ENCODE measurements at places on chromosomes 11 and 22. TPM values are rescaled to one million over a fixed set of nuclear protein-coding genes. Genes with fewer than 3 reads are reported as not detected.

DNA sequence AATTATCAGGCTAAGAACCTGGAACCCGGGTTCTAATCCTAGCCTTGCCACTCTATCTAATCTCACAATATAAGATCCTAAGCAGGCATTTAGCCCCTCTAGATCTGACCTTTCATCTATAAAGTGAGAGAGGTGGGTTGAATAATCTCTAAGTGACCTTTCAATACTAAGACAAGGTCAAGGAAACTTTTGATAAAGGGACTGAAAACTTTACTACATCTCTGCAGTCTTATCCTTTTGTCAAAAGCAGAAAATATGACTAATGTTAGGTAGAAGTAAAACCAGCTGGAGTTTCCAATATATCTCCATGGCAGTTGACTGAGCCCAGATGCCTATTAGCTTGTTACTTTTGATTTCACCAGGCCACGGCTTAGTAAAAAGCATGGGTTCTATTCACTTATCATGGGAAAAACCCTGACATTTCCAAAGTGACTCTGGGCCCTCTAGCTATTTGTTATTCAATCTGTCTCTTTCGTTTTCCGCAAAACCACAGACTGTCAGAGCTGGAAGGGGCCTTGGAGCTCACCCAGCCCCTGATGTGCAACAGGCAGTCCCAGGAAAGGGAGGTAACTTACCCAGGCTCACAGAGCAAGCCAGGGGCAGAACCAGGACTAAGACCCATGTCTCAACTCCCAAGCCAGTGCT lies 75.8 kb downstream of the RAB30 start:
- no peak for DNase-seq

DNA sequence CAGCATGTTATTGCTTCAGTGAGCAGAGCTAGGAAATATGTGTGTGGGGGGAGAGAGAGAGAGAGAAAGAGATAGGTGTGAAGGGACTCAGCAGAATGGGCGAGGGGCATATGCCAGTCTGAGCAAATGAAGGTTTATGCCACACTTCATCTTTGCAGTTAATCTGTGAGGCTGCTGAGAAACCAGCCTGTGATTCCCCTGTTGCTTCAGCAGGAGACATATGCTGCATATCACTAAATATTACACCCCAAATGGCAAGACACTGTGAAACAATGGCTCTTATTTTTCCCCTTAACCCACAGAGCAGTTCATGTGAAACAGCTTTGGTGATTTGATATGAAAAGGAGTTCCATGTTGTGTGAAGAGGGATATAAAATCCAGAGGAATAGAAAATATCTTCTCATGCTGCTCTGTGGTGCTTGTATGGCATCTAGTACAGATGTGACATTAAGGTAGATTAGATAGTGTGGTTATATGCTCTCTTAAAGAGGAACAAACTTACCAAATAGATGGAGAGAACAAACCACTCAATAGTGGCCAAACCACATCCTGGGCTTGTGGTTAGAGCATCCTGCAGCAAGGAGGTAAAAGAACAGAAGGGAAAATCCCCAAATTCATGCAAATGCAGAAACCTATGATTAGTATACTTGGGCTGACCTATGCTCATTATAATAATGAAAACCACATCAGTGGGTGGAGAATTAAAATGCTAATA lies 864.2 kb downstream of the FAM181B start:
- peak; percentile 88 for DNase-seq

Gene SPON1
- total RNA-seq, result 53.8 TPM

DNA sequence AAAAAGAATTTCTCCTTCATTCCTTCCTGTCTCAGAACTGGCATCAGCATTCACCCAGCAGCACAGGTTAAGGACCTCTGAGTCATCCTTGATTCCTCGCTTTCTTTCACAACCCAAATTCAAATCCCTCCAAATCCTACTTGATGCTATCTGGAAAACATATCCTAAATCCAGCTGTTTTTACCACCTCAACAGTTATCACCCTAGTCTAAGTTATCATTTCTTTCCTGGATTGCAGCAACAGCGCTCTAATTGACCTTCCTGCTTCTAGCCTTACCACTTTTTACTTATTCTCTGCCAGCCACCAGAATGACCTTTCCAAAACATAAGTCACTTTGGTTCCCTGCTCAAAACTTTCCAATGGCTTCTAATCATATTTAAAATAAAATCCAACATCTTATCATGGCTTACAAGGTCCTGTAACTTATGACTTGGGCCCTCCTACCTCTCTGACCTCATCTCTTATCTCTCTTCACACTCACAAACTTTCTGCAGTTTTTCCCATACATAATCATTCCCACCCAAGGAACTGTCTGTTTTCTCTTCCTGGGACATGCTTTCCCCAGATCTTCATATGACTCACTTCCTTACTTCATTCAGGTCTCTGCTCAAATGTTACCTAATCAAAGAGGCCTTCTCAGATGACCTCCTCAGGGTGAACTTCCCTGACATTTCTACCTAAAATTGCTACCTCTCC lies 119.4 kb downstream of the TTC28 start:
- no peak for DNase-seq

Gene SCGB1C1
- total RNA-seq, result not detected

Gene MYRF
- 61.9 TPM for total RNA-seq

GRCh38 chr22:25838960-25839741 lies 97.2 kb downstream of the MYO18B start:
- no peak for DNase-seq

Gene ADAMTS8
- total RNA-seq, result 0.85 TPM

Gene INSC
- 8.4 TPM for total RNA-seq

GRCh38 chr22:30445438-30446145 lies 20.0 kb downstream of the MTFP1 start:
- no peak for DNase-seq

Gene IFITM10
- total RNA-seq, result 3.2 TPM

Gene NUDT8
- total RNA-seq, result 41.2 TPM

DNA sequence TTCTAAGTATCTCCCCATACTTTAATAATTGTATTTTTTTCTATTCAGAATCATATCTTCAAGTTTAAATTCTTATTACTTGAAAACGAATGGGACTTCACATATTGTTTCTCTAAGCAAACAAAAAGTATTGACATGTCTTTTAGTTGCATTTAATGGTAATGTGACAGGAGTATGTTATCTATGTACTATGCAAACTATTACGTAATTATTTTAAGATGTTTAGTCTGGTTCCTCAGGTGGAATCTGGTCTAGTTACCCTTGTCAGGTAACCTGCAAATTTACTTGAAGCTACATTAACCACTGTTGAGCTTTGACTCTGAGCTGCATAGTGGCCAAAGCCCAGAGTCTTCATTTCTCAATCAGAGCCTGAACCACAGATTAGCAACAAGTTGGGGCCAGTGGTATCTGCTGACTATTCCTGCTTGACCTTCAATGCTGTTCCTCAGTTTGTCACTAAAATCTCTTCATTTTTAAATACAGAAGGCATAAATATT lies 110.6 kb downstream of the ATM start:
- no peak for DNase-seq

DNA sequence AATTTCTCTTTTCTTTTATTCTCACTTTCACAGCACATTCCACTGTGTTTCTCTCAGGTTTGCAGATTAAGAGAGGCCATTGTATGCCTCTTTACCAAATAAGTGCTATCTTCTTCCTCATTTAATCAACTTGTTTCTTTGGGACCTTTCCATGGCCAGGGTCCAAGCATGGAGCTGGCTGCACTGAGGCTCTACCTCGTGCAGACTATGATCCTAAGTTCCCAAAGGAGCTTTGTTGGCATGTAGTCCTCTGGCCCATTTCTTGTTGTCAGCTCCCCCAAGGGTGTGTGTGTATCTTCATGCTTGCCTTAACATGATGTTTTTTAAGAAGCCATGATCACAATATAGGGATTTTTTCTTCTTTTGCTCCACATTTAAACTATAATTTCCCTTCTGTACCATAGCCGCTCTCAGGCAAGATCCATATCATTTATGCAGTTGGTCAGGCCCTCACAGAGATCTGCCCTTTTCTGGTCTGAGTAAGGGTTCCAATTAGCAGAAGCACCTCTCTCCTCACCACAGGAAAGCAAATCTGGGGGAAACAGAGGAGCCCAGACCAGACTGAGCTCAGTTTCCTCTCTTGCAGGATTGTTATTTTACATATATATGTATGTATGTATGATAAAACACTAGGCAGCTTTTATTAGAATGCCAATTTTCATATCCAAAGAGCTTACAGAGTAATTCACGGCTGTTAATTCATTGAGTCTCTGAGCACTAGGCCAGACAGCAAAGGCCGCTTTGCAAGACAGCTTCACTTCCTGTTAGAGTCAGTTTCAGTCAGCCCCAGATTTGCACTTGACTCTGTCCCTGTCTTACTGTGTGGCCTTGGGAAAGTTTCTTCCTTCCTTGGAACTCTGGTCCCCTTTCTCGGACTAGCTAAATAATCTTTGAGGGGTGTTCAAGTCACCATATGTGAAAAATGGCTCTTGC lies 34.3 kb downstream of the CYB5R2 start:
- DNase-seq, result no peak

- DNase-seq, result no peak
These were observed 621.2 kb upstream of the CHORDC1 start for GRCh38 chr11:90844041-90844440.

- peak; percentile 86 for DNase-seq
These were observed at the start of gene CCND1 for GRCh38 chr11:69640995-69641581. Gene CCND1, plus strand, starts transcription at chr11:69641156. Its CDS starts 158 bp downstream, at chr11:69641314.

DNA sequence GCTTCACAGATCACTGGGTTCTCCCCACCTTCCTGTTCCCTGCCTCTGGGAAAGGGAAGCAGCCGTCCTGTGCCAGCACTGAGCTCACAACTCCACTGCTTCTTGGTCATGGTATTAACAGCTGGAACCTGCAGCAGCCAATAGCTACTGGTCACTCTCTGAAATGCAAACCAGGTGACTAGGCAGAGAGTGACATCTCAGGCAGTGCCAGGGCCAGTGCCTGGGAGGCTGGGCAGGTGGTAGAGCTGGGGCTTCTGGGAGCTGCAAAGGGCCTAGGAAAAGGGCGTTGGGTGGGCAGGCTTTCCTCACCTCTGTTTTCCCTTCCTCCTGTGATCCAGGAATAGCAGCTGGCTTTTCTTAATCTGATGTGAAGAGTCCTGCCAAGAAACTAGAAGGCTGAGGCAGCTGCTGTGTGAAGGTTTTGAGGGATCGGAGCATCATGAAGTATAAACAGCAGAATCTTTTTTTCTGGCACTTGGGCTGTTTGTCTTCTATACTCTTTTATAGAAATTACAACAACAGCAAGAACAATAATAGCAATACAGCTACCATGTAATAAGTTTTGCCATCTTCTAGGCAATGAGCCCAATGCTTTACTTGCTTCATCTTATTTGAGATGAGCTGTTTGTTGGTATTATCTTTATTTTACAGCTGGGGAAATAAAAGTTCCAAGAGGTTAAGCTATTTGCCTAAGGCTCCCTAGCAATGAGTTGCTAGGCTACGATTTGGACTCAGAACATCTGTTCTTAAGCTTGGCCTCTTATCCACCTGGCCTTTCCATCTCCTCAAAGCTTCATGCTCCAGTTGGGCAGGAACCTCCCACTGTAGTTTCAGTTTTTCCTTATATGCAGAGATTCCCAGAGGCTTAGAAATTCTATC lies 22.0 kb upstream of the CD44 start:
- no peak for DNase-seq

GRCh38 chr11:125221461-125221860 lies 56.9 kb downstream of the PKNOX2 start:
- DNase-seq, result no peak

- DNase-seq, result no peak
These were observed 537.9 kb upstream of the FAT3 start for GRCh38 chr11:91686700-91687099.

GRCh38 chr11:64745189-64745520 lies 1.2 kb upstream of the RASGRP2 start:
- DNase-seq, result peak; percentile 74

GRCh38 chr11:95085117-95085816 lies 4.4 kb upstream of the ENDOD1 start:
- DNase-seq, result no peak

DNA sequence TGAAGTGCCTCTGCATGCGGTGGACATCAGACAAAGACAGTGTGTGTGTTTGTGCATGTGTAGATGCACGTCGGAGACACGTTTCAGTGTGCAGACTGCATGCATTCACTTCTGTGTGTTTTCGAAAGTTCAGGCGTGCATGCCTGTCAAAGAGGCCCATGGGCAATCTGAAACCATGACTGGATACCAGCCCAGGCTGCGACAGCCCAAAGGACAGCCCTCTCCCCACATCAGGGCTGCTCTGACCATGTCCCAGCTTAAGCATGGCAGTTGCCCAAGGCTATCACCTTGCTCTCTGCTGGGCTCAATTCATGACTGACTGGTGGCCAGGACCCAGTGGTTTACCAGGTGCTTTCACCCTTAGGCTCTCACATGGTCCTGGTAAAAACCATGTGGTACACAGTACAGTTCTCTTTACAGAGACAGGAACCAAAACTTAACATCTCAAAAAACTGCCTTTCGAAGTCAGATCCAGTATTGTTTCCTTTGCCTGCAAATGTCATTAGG lies 423.7 kb upstream of the CADM1 start:
- DNase-seq, result no peak

Gene PIK3IP1
- 23.7 TPM for total RNA-seq

DNA sequence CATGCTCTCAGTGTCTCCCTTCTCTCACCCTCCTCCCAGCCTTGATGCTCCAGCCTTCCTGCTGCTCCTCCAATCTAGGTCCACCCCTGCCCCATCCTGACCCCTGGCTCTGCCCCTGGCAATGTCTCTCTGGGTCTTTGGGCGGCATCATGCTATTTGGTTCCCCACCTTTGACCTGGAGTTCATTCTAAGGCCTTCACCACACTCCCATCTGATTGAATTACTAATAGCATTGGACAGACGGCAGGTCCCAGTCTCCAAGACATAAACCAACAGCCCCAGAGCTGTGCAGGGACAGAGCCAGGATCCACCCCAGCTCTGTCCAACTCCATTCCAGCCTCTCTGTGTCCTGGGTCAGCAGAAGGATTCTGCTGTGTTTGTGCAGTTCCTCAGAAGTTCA lies 7.2 kb downstream of the APOL4 start:
- DNase-seq, result no peak

Gene MIOX
- not detected for total RNA-seq

Gene EXPH5
- total RNA-seq, result 5.8 TPM

DNA sequence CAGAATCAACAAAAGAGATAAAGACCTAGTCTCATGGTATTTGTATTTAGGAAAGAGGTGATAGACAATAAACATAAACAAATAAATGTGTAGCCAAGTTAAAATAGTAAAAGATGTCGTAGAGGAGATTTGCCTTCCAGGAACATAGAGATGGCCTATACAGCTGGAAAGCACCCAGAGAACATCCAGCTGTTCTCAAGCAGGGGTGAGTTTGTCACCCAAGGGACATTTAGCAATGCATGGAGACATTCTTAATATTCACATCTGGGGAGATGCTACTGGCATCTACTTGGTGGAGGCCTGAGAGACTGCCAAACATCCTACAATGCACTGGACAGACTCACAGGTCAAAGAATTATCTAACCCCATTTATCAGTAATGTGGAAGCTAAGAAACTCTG lies 88.3 kb downstream of the C11orf87 start:
- DNase-seq, result no peak

- no peak for DNase-seq
These were observed 33.1 kb upstream of the ETS1 start for GRCh38 chr11:128620309-128621100.

Data from Peyer's patch (tissue), 4 donors.